ENCODE measurements at places on chromosomes 16 and 17. TPM values are rescaled to one million over a fixed set of nuclear protein-coding genes. Genes with fewer than 3 reads are reported as not detected.

- no peak overlapping the region for H3K4me3 ChIP-seq
- no peak for DNase-seq
- no peaks in the 10 kb centered on the region for H3K27me3 ChIP-seq
- peaks cover 68% of the 10 kb centered on the region for H3K4me1 ChIP-seq
- peak overlapping the region; percentile 22 for H3K27ac ChIP-seq
- peaks cover 31% of the 10 kb centered on the region for H3K36me3 ChIP-seq
Observed at GRCh38 chr16:11155284-11155806, 100.7 kb downstream of the SOCS1 start.

FOXC2 gene
- total RNA-seq: not detected

KRTAP17-1 gene
- not detected for total RNA-seq

GRCh38 chr16:58243528-58244004 is 45.7 kb upstream of the CSNK2A2 start:
- peaks cover 22% of the 10 kb centered on the region for H3K27me3 ChIP-seq
- H3K36me3 ChIP-seq: no peaks in the 10 kb centered on the region
- no peak overlapping the region for H3K27ac ChIP-seq
- peaks cover 7% of the 10 kb centered on the region for H3K4me1 ChIP-seq
- DNase-seq: no peak

DNA sequence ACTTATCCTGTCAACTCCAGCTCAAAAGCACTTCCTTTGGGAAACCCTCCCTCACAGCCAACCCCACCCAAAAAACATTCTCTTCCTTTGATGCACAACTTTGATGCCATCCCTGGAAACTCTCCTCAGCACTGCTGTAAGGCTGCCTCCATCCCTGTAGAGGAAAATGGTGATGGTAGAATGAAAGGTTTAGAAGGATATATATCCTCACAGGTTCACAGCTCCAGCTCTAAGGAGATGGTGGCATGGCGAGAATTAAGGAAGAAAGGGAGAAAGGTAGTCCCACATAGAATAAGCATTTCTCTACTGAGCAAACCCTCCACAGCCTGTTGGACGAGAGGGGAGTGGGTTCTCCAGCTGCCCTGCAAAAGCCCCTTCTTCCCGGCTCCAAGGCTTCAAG is 2.2 kb upstream of the DLX4 start:
- H3K4me1 ChIP-seq: peaks cover 39% of the 10 kb centered on the region
- DNase-seq: no peak
- peaks cover 88% of the 10 kb centered on the region for H3K27me3 ChIP-seq

DNA sequence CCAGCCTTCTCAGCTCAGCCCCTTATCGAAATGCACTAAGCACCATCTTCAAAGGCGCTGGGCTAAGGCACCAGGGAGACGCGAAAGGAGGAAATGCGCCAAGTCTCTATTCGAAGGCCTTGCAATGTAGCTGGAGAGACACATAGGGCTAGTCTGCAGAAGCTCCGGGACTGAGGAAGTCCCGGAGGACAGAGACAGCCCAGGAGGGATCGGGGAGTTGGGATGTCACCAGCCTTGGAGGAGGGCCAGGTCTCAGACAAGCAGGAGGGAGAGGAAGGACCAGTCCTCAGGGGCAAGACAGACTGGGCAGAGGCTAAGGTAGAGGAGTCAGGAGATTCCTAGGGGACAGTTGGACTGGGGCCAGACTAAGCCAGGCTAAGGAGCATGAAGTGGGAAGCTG is 8.5 kb downstream of the C17orf100 start:
- H3K27ac ChIP-seq: peak overlapping the region; percentile 60
- peaks cover 3% of the 10 kb centered on the region for H3K27me3 ChIP-seq

DNA sequence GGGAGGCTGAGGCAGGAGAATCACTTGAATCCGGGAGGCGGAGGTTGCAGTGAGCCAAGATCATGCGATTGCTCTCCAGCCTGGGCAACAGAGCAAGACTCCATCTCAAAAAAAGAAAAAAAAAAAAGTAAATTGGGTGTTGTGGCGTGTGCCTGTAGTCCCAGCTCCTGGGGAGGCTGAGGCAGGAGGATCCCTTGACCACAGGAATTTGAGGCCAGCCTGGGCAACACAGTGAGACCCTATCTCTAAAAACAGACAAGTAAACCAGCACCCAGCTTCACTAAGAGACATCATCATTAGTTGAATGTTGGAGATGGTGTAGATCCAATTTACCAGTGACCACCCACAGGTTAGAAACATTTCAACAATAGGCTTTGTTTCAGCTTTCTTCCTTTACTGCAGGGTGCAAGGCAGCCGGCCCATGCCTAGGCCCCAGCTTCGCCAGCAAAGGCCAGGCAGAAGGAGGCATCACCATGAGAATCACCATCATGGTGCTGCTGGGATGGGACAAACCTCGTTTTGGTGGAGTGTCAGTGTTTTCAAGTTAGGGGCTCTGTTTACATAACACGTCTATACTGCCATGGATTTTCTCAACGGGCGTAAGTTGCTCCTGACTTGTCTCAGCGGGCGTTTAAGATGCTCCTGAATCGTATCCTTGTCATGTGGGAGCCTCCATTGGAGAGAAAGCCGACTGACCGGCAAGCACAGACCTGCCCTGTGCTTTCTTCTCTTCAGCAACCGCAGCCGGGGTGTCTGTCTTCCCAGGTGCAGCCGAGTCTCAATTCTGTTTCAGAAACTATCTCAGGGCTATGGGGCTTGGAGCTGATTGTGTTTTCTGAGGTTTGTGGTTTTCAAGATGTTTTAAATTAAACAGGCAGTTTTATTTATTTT is 7.3 kb downstream of the TCF25 start:
- H3K27ac ChIP-seq: no peak overlapping the region
- no peak overlapping the region for H3K4me3 ChIP-seq
- peaks cover 49% of the 10 kb centered on the region for H3K36me3 ChIP-seq

TERB1 gene
- 0.15 TPM for total RNA-seq

DNA sequence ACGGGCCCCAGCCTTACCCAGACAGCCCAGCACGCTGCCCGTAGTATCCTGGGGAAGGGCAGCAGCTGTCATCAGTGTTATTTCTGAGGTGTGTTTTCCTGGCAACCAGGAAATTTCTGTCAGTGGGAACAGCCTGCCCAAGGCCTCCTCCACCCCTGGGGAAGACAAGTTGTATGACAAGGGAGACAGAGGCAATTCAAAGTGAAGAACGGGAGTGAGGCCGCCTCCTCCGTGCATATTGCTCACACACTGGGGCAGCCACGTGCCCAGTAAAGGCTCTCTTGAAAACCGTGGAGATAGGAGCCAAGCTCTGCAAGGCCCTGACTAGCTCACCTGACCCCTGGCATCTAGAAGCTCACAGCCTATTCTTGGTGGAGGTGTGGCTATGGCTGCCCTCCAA is 57.6 kb downstream of the RAI1 start:
- H3K27ac ChIP-seq: peak overlapping the region; percentile 75
- no peak overlapping the region for H3K4me3 ChIP-seq
- H3K27me3 ChIP-seq: peaks cover 3% of the 10 kb centered on the region
- no peak for DNase-seq
- H3K4me1 ChIP-seq: peaks cover 44% of the 10 kb centered on the region

ASGR1 gene
- total RNA-seq: 0.62 TPM

DNA sequence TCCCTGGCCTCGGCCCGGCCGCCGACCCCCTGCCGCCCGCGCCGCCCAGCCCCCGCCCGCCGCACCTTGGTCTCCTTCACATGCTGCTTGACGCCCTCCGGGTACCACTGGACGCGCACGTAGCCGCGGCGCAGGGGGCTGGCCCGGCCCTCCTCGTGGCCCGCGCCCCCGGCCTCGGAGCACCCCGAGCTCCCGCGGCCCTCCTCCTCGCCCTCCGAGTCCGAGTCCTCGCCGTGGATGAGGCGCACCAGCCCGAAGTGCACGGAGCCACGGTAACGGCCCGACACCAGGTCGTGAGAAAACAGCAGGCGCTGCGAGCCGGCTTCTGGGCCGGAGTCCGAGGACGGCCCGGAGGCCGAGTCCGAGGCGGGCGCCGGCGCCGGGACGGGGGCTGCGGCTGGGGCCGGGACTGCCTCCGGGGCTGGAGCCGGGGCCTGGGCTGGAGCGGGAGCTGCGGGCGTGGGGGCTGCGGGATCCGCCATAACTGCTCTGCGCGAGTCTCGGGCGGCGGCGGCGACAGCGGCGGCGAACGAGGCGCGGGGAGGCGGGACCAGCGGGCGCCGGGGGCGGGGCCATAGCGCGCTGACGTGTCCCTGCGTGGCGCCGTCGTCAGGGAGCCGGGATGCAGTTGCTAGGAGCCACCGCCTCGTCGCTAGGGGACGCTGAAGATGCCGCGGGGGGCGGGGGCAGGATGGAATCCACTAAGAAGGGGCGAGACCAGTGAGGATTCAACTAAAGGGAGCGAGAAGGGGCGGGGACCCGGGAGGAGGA is at the start of gene UBE2O:
UBE2O (minus strand) TSS at position 493 of the 771 bp plus-strand sequence; CDS start at position 482, 11 bp downstream.
- peak; percentile 95 for DNase-seq
- peaks cover 2% of the 10 kb centered on the region for H3K27me3 ChIP-seq
- H3K27ac ChIP-seq: peak within 1 kb of the TSS; percentile 79
- peaks cover 43% of the 10 kb centered on the region for H3K4me1 ChIP-seq
- peaks cover 3% of the 10 kb centered on the region for H3K36me3 ChIP-seq

DNA sequence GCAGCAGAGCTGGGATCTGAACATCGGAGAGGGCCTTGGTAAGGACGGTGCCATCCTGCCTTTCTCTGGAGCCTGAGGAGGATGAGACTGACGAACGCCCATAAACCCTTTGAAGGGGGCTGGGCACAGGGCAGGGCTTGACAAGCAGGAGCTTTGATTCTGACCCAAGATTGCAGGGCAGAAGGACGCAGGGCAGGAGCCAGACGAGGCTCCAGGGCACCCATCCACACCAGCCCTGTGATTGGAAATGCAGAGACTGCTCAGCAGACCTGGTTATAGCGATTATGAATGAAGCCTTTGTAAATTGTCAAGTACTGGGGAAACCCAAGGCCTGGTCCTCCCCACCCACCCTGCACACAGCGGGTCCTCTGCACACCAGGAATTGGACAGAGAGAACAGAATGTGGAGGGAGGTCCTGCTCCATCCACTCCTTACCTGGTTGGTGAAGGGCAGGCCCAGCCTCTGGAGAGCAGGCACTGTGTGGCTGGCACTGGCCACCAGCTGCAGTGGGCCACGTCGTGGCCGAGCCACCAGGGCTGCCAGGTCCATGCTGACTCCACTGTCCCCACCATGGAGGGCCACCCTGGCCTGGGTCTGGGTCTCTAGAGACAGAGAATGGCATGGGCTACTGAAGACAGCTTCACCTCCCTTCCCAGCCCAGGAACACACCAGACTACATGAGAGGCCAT is 68.8 kb downstream of the RMI2 start:
- H3K27me3 ChIP-seq: peaks cover 4% of the 10 kb centered on the region
- H3K36me3 ChIP-seq: no peaks in the 10 kb centered on the region
- H3K4me3 ChIP-seq: no peak overlapping the region
- DNase-seq: no peak
- no peaks in the 10 kb centered on the region for H3K4me1 ChIP-seq

DNA sequence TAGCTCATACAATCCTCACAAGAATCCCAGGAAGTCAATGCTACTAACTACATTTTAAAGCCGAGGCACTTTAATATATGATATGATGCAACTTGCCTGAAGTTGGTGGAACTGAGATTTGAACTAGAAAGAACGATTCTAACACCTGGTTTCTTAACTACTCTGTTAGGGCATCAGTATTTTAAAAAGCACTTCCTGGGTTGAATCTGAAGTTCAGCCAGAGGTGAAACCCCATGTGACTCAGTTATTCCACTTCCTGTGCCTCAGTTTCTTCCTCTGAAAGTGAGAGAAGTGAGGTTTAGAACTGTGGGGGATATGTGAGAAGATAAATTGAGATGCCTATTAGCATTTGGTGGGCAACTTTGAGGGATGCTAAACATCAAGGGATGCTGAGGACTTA is 129.4 kb upstream of the ANKFN1 start:
- no peak overlapping the region for H3K27ac ChIP-seq
- H3K4me1 ChIP-seq: peaks cover 13% of the 10 kb centered on the region
- peaks cover 6% of the 10 kb centered on the region for H3K27me3 ChIP-seq
- H3K36me3 ChIP-seq: no peaks in the 10 kb centered on the region
- no peak for DNase-seq

DNA sequence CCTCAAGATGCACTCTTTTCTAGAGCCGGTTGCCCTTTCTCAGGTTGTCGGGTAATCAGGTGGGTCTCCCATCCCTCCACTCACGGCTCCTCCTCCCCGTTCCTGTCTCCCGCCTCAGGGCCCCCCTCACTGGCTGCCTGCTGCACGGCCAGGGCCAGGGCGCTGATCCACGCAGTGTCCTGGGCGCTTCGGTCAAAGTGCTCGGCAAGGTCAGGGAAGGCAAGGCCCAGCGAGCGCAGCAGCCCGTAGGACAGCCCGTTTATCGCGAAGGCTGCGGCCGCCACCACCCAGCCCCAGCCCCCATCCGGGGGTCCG is 753 bp downstream of the SLC16A11 start:
- H3K36me3 ChIP-seq: peaks cover 7% of the 10 kb centered on the region
- H3K27me3 ChIP-seq: peaks cover 11% of the 10 kb centered on the region
- peaks cover 45% of the 10 kb centered on the region for H3K4me1 ChIP-seq
- H3K4me3 ChIP-seq: peak overlapping the region; percentile 52
- no peak for DNase-seq

- peaks cover 16% of the 10 kb centered on the region for H3K36me3 ChIP-seq
- H3K27me3 ChIP-seq: no peaks in the 10 kb centered on the region
- peaks cover 5% of the 10 kb centered on the region for H3K4me1 ChIP-seq
- H3K4me3 ChIP-seq: no peak overlapping the region
Observed at GRCh38 chr17:67509390-67510287, 132.6 kb downstream of the PITPNC1 start.

TUBB3 gene
- total RNA-seq: 1.6 TPM

- H3K27ac ChIP-seq: no peak overlapping the region
- H3K36me3 ChIP-seq: no peaks in the 10 kb centered on the region
- peak; percentile 66 for DNase-seq
- H3K4me1 ChIP-seq: no peaks in the 10 kb centered on the region
- no peak overlapping the region for H3K4me3 ChIP-seq
- peaks cover 20% of the 10 kb centered on the region for H3K27me3 ChIP-seq
Observed at GRCh38 chr17:43994272-43995149, 9.9 kb upstream of the NAGS start.

STAC2 gene
- not detected for total RNA-seq

DNA sequence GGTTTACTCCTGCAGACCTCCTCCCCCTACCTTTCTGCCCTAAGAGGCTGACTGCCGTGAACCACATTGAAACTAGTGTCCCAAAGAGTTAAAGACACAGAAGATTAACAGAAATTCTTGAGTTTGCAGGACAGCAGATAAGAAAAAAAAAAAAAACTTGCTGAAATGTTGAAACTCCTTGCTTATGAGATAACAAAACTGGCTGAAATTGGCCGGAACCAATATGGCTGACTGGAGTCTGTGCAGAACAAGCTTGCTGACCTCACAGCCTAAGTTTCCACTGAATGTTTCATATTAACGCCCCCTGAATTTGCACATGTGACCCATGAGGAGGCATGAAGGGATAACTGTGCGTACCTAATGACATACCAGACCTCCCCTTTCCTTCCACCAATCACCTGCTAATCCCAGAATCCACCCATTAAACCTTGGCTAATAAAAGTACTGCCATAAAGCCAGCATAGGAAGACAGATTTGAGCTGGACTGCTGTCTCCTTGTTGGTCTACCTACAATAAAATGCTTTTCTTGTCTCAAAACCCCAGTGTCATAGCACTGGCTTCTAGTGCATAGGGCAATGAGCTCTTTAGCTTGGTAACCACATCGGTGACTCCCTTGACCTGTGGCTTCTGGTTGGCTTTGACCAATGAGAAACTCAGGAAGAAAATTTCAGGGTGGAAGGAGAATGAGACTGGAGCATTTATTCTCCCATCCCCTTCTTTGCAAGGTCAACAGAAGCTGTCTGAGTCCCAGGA is 80.1 kb downstream of the PMP22 start:
- H3K4me3 ChIP-seq: no peak overlapping the region
- no peaks in the 10 kb centered on the region for H3K36me3 ChIP-seq
- H3K27ac ChIP-seq: no peak overlapping the region
- DNase-seq: no peak

Measured in activated CD4-positive, alpha-beta T cell treated with anti-CD3 and anti-CD28 coated beads, Interleukin-2, amount 10 ng/mL, durations not matched to agents 7 days and 5 days (primary cell).